ENCODE measurements at places on chromosomes 7 and 10. TPM values are rescaled to one million over a fixed set of nuclear protein-coding genes. Genes with fewer than 3 reads are reported as not detected.

The GPAM gene
- 5.0 TPM for total RNA-seq

The CLCN1 gene
- total RNA-seq: not detected

The FAM25A gene
- total RNA-seq: not detected

The RARRES2 gene
- total RNA-seq: 10.6 TPM

The ITIH5 gene
- not detected for total RNA-seq

The KIAA1217 gene
- 1.3 TPM for total RNA-seq

- DNase-seq: no peak
Observed at GRCh38 chr7:50687575-50688225, 95.0 kb downstream of the GRB10 start.

GRCh38 chr7:24880886-24881285 lies 99.1 kb downstream of the OSBPL3 start:
- no peak for DNase-seq

GRCh38 chr7:151755131-151755801 lies 121.6 kb downstream of the PRKAG2 start:
- no peak for DNase-seq

GRCh38 chr10:43314626-43315495 lies 48.0 kb upstream of the RASGEF1A start:
- no peak for DNase-seq

DNA sequence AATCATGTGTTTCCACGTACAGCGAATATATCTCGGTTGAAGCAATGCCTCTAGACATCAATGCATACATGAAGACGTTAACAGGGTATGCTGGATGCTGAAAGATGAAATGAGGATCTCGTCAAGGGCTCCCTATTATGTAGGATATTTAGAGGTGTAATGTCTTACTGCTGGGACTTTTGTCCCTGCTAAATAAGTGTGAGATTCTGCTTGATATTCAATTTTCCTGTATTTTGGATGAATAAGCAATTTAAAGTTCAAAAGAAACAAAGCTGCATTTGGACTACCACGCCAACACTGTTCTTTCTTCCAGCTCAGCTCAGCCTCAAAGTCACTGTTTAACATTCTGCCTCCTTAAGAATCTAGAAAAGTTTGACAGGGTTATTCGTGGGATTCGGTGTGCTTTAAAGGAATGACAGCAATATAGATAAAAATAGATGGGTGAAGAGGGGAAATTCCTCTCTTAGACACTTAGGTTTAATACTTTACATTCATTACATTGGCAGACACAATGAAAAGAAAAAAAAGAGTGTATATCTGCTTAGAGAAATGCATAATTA lies 110.1 kb upstream of the RHEB start:
- no peak for DNase-seq

DNA sequence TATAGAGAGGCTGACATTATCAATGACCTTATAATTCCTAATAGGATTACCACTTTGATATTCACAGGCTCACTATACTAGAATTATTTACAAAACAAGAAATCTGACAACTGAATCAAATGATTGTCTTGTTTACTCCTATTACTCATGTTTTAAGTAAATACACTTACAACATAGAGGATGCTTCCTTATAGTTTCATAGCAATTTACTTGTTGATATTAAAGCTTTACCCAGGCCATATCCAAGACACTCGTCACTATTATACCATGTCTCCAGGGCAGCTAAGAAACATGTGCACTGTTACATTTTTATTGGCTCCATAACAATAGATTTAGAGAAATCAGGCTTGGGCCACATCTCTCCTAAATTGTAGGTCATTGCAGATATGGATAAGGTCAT lies 276.9 kb downstream of the HGF start:
- DNase-seq: no peak

DNA sequence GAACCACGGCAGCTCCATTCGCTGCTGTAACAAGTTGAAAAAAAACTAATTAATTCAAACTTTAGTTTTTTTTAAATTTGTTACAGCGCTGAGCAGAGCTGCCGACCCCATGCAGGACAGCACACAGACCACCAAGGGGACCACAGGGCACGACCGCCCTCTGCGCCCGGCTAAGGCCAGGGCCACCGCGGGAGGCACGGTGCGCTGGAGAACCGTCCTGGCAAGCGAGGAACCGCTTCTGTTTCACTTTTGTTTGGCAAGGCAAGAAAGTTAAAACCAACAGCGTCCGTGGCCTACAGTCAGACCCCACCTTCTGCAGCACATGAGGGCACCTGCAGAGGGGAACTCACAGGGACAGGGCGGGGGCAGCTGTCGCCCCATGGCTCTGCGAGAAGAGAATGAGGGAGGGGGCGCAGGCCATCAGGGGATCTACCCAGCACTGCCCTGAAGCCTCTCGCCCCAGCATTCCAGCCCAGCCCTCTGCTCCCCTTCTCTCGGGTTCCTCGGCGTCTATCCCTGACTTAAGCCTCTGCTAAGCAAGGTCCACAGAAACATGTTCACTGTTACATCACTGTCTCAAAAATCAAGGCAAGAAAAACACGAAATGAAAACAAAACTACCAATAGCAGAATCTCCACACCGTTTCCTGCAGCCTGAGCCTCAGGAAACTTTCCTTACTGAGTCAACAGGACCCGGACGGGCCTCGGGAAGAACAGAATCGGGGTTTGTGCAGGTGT lies 204.4 kb downstream of the DIP2C start:
- DNase-seq: no peak

DNA sequence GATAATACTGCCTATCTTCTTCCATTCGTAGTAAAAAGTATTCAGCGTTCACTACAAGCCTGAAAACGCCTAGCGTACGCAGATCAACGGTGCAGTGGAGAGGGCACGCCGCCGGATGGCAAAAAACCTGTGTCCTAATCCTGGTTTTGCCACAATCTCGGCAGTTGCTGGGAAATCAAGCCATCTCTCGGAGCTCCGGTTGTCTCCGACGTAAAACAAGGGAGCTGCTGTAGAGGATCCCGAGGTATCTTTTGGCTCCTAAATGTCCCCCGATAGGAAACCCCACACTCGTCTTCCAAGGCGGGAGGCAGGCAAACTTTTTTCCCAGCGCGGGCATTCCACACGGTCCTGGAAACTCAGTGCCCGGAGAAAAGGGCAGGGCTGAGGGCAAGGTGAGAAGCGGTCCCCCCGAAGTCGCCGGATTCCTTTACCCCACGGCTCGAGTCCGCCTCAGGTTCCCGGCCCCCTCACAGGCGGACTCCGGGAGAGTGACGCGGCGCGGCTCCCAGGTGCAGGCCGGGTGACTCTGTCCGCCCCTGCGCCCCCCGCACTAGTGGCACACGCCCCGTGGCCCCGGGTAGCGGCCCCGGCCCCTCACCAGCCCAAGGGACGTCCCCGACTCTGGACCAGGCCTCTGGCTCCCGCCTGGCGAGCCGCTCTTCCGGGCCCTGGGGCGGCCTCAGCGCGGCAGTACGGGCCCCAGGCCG lies 649 bp downstream of the IDE start:
- no peak for DNase-seq

DNA sequence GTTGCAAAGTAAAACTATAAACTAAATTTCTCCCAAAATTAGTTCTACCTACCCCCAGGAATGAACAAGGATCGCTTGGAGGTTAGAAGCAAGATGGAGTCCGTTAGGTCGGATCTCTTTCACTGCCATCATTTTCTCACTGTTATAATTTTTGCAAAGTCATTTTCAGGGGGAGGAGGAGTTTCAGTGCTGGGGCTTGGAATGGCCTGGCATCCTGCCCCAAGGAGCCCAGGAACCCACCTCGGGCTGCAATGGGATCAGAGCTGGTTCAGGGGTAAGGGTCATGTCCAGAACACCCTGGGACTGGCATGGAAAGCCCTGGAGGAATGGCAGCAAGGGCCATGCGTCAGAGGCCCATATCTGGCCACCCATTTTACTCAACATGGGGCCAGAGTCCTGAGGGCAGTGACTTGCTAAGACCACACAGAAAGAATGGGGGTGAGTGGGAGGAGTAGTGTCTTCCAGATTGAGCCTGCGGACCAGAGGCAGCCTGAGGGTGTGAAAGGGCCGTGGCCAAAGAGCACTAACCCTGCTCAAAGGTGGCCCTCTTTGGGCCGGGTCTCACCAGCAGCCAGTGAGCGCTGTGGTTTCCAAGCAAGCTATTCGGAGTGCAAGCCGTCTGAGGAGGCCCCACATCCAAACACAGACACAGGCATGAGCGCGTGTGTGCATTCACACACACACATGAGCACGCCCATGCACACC lies 31.8 kb downstream of the GPRIN2 start:
- DNase-seq: peak; percentile 91

DNA sequence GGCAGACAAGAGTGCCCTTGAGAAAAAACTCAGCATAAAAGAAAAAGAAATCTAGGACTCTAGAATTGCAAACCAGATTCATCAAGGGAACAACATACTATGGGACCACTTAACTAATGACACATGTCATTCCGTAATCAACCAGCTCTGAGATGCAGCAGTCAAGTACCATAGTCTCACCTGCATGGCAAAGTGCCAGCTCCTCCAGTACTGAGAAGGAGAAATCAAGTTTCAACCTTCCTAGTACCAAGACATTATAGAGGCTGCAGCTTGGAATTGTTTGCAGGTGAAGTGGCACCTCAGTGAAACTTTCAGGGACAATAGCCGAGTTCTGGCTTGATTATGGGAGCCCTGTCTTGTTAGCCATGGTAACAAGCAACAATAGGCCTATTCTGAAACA lies 11.5 kb downstream of the STEAP1 start:
- DNase-seq: no peak

DNA sequence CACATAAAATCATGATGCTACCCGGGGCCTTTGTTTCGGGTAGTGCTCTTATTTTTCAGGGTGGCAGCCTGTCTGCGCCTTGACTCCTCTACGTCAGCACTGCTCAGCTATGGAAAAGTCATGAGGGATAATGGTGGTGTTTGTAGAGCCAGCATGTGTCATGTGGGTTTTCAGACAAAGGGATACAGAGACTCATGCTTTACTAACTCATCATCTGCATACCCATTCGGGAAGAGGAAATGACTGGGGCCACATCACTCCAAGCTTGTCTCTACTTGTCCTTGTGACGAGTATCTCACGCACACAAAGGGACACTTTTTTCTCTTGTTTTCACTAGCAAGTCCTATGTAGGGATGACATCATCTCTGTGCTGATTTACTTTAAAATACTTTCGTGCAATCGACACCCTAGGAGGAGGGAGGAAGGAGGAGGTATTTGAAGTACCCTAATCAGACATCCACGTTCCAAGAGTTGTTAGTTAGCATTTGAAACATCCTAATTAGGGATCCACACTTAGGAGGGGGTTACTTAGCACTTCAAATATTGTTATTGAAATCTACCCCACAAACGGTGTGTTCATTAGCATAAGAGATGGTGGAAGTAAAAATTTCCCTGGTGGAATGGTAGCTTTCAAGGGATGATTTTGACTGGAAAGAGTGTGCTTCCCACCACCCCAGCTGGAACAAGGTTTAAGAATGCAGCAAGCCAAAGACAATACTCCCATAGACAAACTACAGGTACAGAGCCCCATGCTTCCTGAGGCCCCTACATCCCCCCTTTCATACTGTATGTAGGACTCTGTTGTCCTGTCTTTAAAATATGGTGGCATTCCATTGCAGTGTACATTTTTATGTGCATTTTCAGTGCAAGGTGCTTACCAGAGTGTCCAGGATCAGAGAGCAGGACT lies 52.0 kb downstream of the THNSL1 start:
- peak; percentile 73 for DNase-seq

- DNase-seq: no peak
Observed at GRCh38 chr7:19572566-19572965, 136.3 kb downstream of the POLR1F start.

GRCh38 chr7:151631570-151631952 lies 111.9 kb upstream of the RHEB start:
- no peak for DNase-seq

DNA sequence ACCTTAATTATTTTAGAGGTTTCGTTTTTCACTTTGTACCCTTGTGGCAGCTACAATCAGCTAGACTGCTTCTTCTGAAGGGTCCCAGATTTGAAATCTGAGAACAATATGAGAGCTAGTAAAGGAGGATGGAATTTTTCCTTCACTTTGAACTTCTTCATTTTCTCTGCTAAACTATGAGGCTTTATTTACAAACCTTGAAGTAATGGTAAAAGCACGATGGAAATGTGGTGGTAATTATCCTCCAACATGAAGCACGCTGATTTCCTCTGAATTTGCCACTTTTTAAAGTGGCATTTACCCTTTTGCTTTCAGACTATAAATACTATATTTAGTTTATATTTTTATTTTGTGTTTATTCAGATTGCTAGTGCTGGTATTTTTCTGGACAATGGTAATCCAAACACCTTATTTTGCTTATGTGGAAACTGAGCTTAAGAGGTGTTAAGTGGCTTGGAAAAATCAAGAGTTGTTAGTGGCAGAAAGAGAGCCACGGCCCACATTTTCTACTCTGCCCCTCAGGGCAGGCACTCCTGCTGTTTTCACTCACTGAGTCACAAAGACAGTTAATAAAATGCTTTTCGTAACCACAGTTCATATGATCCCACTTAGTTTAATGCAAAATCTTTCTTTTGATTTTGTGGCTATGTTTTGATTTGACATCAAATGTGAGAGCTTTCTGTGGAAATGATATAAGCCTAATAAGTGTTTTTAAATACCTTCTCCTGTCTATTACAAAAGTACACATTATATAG lies 2.7 kb downstream of the SSMEM1 start:
- DNase-seq: no peak

GRCh38 chr10:30842185-30842584 lies 189.5 kb downstream of the ZNF438 start:
- no peak for DNase-seq

DNA sequence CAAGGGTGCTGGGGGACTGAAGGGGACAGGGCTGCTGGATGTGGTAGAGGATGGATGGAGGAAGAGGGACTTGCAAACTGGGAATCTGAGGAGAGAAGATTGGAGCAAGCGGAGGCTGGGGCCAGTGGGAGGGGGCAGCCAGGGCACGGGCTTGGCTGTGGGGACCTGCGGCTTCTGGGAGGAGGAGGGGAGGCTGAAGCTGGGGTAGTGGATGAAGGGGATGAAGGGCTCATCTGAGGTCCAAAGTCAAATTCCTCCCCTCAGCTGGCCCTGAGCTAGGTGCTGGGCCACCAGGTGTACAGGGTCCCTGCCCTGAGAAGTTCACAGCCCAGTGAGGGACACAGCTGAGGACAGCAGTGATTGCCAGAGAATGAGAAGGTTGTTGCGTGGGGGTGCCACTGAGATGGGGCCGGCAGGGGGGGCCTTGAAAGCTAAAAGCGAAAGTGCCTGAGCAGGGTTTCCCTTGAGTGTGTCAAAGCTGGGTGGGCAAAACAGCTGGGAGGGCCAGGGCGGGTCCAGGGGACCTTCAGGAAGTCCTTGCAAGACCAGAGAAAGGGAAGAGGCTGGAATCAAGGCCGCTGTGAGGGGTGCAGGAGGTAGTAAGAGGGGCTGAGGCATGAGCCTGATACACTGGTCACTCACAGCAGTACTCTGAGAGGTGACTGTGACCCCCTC lies 75.2 kb downstream of the MYL10 start:
- no peak for DNase-seq

DNA sequence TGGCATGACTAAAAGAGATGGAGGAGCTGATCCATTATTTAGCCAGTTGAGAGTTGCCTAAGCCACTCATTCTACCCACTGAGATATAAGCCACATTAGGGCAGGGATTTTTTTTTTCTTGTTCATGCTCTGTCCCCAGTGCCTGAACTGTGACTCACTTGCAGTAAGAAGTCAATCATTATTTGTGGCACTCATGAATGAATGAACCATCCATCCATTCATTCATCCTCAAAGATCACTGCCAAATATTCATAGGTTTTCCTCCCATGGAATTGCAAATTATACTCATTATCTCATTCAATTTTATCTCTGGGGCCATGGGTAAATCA lies 22.8 kb upstream of the ARID5B start:
- DNase-seq: peak; percentile 4
